GM12878 (cell line): ENCODE measurements at places on chromosomes 5 and 9. TPM values are rescaled to one million over a fixed set of nuclear protein-coding genes. Genes with fewer than 3 reads are reported as not detected.

DNA sequence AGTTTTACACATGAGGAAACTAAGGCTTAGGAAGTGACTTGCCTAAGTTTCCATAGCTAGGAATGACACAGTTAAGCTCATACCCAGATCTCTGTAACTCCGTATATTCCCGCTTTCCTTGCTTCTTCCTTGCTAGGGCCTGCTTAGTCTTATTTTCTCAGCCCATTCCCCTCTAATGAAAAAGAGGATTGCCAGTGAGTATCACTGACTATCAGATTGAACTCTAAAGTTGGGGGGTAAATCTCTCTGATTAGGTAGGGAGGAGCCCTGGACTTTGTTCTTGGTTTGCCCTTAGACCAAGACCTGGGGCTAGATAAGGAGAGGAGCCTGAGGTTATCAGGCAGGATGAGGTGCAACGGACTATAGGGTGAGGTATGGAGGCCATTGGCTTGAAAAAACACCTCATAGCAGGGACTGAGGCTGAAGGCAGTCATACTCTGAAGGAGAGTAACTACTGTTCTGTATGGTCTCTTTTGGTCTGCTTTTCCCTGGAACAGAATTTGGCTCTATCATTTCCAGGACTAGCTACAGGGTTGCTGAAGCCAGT, 2.5 kb downstream of the TRIM32 start:
- no peak for DNase-seq
- no peaks in the 10 kb centered on the region for H3K36me3 ChIP-seq
- H3K27ac ChIP-seq = no peak overlapping the region

DNA sequence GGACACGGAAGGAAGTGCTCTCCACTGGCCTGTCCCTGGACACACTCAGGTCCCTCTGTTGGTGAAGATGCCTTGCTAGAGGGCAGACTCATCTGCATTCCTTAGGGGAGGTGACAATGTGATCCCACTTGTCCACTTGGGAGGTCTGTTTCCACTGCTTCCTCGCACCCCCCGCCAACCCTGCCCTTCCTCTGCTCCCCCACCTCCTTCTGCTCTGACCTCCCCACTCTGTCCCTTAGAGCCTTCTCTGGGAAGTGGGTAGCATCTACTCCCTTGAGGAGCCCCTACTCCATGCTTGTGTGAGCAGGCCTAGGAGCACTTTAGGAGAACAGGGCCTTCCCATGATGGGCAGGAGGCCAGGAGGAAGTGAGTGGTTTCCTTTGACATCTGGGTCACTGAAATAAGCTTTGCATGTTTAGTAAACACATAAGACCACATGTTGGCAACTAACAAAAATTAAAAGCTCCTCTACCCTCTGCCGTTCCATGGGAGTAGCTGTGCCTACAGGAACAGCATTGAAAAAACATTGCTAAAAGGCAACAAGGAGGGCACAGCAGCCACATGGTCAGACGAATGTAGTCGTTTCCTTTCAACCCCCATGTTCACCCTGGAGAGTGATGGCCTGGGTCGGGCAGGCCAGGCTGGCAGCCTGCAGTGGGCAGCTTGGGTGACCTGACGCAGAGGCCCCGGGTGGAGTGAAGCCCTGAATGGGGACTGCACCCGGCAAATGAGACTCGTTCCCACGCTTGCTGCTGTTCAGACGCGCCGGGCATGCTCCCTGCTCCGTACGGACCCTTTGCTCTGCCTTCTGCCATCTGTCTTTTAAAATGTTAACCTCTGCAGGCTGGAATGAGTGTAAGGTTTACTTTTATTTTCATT, 634.0 kb downstream of the IRX1 start:
- no peaks in the 10 kb centered on the region for H3K27me3 ChIP-seq
- no peak overlapping the region for H3K4me3 ChIP-seq
- H3K27ac ChIP-seq = no peak overlapping the region
- H3K4me1 ChIP-seq = no peaks in the 10 kb centered on the region

DNA sequence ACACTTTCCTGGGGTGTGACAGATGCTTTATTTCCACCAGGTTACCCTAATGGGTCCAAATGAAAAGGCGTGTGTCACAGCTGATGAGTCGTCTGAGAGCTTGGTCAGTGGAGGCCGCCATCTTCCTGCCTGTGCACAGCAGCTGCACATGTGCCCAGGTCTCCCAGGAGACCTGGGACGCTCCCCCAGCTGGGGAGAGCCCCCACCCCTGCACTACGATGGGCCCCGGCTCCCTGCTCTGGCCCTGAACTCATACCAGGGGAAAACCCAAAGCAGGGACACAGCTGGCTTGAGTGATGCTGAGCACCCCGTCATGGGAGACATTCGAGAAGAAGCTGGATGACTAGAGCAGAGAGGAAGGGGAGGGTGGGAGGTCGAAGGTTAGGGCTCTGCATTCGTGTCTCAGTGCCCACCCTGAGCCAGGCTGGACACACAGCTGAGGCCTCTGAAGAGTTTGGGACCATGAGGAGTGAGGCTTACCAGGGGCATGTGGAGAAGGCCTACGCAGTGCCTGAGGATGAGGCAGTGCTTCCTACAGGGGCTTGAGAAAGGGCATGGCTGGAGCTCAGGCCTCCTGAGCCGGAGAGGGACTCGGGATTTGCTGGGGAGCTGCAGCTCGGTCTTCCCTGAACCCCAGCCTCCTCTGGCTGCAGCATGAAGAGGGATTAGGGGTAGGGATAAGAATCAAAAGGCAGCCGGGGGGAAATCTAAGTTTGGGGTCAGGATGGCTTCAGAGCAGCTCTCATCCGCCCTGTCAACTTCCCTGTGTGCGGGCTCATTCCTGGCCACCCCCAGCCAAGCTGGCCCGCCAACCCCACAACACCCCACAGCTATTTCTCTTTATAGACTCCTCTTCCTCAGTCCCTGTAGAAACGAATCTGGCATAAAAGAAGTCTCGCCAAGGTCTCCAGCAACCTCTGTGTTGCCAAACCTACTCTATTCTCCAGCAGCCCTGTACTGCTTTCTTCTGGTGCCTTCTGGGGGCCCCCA, 42.2 kb upstream of the RNU6ATAC start:
- no peak overlapping the region for H3K27ac ChIP-seq
- no peaks in the 10 kb centered on the region for H3K36me3 ChIP-seq
- no peaks in the 10 kb centered on the region for H3K27me3 ChIP-seq
- H3K4me1 ChIP-seq = no peaks in the 10 kb centered on the region

- H3K27me3 ChIP-seq = no peaks in the 10 kb centered on the region; the same call in 1 of the 2 replicates
- H3K4me1 ChIP-seq = no peaks in the 10 kb centered on the region
- H3K27ac ChIP-seq = no peak overlapping the region
- no peak overlapping the region for H3K4me3 ChIP-seq
These were observed 305.2 kb upstream of the DAB2 start for GRCh38 chr5:39730006-39730405.

GRCh38 chr5:129379406-129379805, 80.7 kb upstream of the ADAMTS19 start:
- no peaks in the 10 kb centered on the region for H3K27me3 ChIP-seq
- no peaks in the 10 kb centered on the region for H3K36me3 ChIP-seq
- H3K4me3 ChIP-seq = no peak overlapping the region
- DNase-seq = no peak
- no peak overlapping the region for H3K27ac ChIP-seq

Gene TMEM215
- total RNA-seq = not detected in 2 replicates

Gene PCSK5
- total RNA-seq = 0.11 and 0.13 TPM in 2 replicates

Gene GPX3
- 0.38 and 0.45 TPM in 2 replicates for total RNA-seq
